ENCODE measurements at places on chromosomes 13 and 19.

DNA sequence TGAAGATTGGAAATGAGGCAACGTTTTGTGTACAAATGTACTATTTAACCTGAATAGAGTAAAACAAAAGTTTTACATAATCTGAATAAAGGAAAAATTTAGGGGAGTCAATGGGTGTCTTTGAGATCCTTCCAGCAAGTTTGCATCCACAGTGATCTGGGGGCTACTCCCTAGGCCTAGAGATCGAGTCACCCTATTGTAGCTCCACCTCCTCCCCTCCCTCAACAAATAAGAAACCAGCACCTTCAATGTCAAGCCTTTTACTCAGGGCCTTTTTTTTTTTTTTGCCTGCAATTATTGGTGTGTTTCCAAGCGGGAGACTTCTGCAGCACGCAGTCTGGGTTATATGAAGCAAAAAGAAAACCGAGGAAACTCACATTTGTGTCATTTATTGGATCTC, 16.3 kb upstream of the RAP2A start:
- no peak for DNase-seq

- DNase-seq = no peak
Measured at GRCh38 chr13:65260946-65261891, 1968.9 kb downstream of the PCDH9 start.

- no peak for DNase-seq
Measured at GRCh38 chr13:35354285-35354684, 122.2 kb downstream of the MAB21L1 start.

DNA sequence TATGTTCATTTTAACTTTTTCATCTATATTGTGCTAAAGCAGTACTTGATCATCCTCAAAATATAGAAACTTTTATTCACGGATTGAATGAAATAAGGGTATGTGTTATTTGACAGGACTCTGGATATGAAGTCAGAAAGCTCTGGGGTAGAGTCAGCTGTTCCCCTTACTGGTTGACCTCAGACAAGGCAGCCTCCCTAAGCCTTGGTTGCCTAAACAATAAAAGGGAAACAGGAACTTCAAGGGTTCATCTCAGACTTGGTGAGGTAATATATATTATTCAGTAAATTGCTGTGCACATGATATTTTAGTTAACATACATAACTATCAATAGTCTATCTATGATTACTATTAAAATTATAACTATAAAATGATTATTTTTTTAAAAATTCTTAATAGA, 13.6 kb downstream of the POLR1D start:
- no peak for DNase-seq

- no peak for DNase-seq
Measured at GRCh38 chr13:80894917-80895316, 554.0 kb upstream of the SPRY2 start.

DNA sequence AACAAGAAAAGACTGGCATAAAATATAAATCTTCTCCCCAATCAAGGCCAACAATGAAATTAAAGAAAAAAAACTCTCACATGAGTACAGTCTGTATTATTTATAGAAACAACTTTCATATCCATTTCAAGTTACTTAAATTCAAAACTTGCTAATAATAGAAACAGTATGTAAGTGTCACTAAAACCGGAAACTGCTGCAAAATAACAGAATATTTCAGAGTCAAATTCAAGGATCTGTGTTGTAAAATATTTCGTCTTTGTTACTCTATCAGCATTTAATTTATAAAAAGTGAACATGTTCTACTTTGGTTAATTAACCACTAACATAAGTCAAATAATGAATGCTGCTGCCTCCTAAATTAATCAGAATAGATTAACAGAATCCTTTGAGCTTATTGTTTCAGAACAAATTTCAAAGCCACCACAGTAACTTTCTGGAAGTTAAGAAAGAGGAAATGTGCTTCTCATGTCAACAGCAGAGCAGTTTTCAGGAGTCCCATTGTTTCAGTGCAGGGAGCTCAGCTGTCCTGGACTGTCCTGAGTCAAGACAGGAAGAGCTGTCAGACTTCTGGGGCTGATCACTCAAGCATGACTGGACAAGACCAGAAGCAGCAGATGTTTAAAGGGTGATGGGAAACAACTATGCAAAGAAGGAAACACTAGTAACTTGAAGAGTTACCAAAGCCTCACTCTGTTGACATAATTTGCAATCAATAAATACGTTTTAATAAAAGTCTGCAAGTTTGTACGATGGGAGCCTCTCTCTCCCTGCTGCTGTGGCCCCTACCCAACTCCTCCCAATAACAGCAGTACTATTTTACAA, 76.9 kb downstream of the FOXO1 start:
- peak; percentile 63 for DNase-seq

GRCh38 chr13:40168425-40169166, 497.8 kb downstream of the FOXO1 start:
- DNase-seq = no peak

DNA sequence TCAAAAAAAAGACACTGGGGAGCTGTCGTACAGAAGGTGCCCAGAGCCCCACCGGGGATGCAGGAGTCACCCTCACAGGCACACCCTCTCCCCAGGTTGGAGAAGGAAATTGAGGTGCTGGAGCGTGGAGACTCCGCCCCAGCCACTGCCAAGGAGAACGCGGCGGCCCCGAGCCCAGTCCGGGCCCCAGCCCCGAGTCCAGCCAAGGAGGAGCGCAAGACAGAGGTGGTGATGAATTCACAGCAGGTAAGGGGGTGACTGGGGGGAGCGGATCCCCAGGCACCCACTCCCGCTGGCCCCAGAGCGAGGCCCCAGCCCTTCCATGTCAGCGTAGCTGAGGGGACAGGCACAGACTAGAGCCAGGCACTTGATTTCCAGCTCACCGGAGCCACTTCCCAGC, 19.9 kb upstream of the MISP start:
- no peak for DNase-seq

DNA sequence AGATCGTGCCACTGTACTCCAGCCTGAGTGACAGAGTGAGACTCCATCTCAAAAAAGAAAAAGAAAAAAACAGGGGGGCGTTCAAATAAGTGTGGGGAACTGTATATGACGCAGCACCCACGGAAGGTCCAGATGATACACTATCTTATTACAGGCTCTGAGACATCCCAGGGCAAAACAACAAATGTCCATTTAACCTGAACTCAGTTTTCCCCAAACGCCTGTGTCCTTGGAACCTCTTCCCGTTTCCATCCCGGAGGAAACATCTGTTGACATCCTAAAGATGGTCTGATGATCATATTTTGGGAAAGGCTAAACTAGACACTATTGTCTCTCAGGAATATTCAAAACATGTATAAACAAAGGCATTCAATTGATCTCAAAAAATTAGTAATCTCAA, 72.4 kb downstream of the COL4A1 start:
- no peak for DNase-seq

GRCh38 chr19:45056831-45057230, 18.0 kb downstream of the CLASRP start:
- DNase-seq = no peak

DNA sequence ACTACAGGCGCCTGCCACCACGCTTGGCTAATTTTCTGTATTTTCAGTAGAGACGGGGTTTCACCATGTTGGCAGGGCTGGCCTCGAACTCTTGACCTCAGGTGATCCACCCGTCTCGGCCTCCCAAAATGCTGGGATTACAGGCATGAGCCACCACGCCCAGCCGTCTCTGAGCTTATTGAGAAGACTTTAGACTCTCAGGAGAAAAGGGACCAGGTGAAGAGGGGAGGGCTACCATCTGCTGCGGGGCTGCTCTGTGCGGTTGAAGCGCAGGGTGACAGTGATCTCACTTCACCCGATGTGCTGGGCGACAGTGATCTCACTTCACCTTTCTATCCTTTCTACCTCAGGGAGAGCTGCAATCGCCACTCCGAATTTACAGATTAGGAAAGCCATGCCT, 25.3 kb downstream of the PDCD5 start:
- no peak for DNase-seq

DNA sequence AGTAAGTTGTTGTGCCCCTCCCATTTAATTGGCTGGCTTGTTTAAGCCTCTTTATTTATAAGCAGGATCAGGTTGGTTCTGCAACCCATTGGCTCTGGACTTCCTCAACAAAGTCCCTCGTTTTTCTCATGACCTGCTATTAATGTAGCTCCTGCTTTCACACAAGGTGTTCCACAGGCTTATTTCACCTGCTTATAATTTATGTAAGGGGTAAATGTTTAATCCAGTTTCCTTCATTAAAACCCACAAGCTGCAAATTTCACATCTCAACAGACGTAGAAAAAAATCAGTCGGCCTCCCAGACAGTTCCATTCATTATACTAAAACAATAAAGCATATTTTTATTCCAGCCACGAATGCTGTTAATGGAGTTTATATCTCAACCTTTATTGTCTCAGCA, 86.1 kb downstream of the TBC1D4 start:
- no peak for DNase-seq

DNA sequence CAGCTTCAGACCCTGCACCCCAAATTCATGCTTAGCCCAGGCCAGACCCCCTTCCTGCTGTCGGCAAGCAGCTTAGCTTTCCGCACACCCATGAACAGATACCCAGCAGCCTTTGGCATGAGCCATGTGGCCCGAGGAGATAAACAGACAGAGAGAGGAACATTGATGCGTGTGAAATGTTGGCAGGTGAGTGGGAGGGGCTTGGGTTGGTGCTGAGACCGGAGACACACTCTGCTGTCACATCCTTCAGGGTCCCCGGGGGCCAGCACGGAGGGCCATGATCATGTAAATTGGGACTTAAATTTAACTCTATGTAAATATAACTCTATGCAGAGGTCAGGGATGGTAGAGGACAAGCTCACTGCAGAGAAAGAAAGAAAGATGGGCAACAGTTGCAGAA, 1.5 kb downstream of the CD22 start:
- peak; percentile 77 for DNase-seq

DNA sequence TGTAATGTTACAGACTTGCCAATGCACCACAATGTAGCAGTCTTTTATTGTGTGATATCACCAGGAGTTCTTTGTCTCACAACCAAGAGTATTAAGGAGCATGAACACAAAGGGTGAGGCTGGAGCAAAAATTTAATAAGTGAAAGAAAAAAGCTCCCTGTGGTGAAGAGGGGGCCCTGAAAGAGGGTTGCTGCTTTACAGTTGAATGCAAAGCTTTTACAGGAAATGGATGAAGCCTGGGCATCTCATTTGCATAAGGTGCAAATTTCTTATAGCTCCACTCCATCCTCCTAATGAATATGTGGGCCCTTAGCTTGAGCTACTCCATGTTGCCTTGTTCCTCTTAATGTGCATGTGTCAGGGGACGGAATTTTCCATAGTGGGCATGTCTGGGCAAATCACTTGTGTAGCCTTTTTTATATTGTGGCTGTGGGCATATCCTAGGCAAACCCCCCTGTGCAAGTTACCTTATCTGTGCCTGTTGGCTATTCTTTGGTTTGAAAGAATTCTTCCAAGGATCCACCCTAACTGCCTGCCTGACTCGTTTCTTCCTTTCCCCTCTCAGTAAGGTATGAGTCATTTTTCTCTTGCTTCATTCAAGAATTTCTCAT, 45.3 kb upstream of the TRPC4 start:
- no peak for DNase-seq

- no peak for DNase-seq
Measured at GRCh38 chr13:98284679-98285078, 107.6 kb upstream of the RNF113B start.

DNA sequence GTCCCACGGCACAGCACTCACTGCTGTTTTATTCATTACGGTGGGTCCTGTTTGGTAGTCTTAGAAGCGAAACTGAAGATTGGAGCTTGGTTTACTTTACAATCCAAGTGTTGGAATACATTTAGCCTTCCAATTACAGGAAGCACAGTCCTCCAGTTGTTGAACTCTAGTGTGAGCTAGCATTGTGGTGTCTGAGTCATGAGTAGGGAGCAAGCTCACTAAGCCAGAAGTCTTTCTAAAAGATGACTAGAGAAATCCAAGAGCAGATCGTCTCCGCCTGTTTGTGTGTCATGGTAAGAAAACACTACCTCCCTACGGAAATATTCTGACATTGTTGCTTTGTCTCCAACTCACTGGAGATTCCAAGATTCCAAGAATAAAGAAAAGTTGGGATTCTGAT, 10.1 kb upstream of the SHISA2 start:
- no peak for DNase-seq

- peak; percentile 76 for DNase-seq
Measured at GRCh38 chr19:35030257-35031071, at the start of gene SCN1B. Gene SCN1B, plus strand, starts transcription at chr19:35030470. Its CDS starts 351 bp downstream, at chr19:35030821.

- peak; percentile 6 for DNase-seq
Measured at GRCh38 chr13:85806553-85807175, 7.4 kb upstream of the SLITRK6 start.

GRCh38 chr19:21824679-21825078, 11.3 kb downstream of the ZNF43 start:
- DNase-seq = no peak

DNA sequence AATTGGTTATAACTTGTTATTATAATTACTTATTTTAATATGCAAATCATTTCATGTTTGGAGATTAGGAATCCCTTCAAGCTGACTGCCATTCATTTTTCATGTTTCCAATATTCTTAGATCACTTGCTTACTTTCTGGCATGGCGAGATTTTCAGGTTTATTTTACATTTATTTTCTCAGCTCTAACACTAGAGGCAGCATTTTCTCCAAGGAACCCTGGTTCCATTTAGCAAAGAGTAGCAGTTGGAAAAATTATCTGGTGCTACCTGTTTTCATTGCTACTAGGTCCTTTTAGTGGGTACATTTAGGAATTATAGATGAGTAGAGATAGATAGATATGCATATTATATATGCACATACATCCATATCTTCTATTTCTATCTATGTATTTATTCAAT, 90.9 kb upstream of the TRPC4 start:
- no peak for DNase-seq

- DNase-seq = no peak
Measured at GRCh38 chr13:50393628-50394027, 378.4 kb downstream of the KCNRG start.

DNA sequence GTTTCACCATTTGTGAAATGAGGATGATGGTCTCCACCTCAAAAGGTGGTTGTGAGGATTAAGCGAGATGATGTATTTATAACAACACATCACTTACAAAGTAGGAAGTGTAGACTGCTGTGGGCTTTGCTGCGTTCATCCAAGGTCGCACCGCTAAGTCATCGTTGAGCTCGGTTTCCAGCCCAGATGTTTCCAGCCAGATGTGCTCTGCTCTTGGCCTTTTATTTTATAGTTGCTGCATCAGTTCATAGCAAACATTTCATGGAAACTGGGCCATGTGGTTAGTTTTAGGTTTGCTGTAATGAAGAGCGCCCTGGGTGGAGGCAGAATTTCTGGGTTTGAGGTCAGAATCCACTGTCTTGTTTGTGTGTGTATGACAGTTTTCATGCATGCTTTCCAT, 76.5 kb upstream of the RNF113B start:
- DNase-seq = no peak

DNA sequence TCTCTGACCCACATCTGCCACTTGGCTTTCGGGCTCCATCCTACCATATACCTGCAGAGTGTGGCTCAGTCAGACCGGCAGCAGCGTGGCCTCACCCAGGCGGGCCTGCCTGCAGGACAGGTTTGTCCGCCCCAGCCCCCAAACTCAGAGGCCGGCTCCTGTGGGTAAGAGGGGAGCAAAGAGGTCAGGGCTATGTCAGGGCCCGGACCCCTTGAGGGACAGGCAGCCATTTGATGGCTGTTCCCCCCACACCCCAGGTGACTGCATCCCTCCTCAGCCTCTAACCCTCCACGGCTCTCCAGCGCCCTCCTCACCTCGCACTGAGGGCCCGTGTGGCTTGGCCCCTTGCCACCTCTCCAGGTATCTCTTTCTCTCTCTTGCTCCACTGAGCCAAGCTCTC, 12.3 kb upstream of the ZBTB32 start:
- DNase-seq = no peak

GRCh38 chr13:112448621-112449544, 72.7 kb downstream of the SPACA7 start:
- no peak for DNase-seq

Data from GM20000 (cell line).